ENCODE measurements at places on chromosomes 4 and X.

DNA sequence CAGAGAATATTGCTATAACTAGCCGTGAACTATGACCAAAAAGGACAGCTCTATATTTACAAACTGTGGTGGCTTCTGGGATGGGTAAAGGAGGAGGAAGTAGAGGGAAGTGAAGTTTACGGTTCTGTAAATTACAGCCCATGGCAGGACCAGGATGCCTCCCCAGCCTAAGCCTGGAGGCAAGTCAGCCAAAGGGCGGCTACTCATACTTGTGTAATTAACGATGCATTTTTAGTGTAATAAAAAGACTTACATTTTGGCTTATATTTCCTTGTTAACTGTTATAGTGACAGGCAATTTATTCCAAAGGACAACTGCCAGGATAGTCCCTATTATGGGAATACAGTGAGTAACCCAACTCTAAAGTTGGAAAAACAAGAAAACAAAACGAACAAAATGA is 139.9 kb upstream of the OTUD4 start:
- DNase-seq: no peak

DNA sequence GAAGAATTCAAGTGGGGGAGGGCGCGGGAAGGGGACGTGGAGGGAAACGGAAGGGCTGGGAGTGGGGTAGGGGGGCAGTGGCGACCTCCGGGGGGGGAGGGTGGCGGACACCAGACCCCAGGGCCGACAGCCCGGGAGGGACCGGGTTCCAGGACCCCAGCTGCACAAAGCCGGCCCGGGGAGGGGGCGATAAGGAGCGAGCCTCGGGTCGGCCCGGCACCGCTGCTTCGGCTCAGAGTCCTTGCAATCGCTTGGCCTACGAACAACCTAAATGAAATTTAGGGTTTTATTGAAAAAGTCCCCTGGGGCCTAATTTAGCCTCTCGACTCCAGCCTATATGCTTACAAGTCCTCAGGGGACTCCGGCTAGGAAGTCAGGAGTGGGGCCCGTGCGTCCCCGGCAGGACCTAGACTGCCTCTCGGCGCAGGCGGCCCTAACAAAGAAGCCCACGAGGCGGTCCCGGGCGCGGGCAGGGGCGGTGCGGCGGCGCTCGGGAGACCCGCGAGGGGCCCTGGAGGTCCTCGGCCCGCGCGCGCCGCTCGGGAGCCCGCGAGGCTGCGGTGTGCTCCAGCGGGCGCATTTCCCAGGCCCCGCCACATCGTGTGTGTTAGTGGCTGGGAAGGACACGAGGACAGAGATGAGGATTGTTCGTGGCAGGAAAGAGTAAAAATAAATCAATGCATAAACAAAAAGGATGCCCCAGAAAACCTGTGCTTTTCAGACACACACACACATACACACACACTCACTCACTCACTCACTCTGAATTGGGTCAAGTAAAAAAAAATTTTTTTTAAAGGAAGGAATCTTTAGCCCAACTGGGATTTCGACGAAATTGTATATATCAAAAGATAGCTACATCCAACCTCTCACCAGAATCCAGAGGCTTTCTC is 70.0 kb downstream of the MGST2 start:
- DNase-seq: peak; percentile 6

- peak; percentile 59 for DNase-seq
Observed at GRCh38 chr4:184838249-184839074, 12.7 kb upstream of the ACSL1 start.

- DNase-seq: no peak
Observed at GRCh38 chrX:56268888-56269287, 36.7 kb downstream of the KLF8 start.

DNA sequence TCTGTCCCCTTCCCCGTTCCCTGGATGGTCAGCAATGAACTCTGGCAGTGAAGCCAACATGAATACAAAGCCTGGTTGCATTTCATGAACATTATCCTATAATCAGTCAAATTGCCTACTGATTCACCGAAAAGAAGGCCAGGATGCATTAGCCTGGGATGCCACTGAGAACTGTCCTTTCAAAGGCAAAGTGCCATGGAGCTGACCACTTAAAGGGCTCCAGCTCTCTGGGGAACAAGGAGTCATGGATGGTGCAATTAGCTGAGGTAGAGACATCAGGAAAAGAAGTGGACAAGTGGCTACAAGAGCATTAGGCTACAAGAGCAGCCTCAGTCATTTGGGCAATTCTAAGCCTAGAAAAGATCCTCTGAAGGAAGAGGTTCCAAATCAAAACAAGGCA is 69.0 kb downstream of the PARM1 start:
- no peak for DNase-seq

DNA sequence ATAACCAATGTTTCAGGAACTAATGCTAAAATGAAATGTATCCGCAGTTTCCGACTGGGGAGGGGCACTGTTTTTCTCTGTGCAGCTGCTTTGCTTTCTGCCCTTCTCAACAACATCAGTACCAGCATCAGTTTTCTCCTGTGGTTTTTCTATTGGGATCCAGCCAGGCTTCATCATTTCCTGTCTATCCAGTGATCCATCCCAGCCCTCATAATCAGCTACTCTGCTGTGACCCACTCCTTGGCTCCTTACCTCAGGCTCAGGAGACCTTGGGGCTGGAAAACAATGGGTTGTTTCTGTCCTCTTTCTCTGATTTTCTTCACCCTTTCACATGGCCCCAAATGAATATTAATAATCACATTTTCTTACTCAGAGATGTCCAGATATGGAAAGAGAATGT is 222.2 kb upstream of the DKK2 start:
- DNase-seq: no peak

- DNase-seq: no peak
Observed at GRCh38 chr4:19164334-19164733, 1087.4 kb upstream of the SLIT2 start.

DNA sequence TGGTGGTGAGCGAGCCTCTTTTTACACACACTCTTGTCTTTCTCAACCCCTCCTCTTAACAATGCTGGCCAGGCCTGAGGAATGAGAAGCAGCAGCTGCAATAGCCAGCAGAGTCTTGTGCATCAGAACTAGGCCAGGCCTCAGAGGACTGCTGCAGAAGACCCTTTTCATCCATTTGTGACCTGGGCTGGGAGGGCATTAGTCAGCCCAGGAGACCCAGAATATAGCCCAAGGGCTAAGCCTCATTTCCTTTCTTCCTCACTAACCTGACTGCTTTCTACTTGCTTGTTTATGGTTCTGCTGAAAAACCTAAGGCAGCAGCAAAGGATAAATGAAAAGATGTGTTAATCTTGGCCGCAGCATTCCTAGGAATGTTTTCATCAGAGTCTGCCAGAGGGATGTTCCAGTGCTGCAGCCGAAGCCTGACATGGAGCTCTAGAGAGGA is 254.7 kb upstream of the AR start:
- no peak for DNase-seq

GRCh38 chr4:86452924-86453531 is 93.2 kb upstream of the MAPK10 start:
- DNase-seq: no peak

DNA sequence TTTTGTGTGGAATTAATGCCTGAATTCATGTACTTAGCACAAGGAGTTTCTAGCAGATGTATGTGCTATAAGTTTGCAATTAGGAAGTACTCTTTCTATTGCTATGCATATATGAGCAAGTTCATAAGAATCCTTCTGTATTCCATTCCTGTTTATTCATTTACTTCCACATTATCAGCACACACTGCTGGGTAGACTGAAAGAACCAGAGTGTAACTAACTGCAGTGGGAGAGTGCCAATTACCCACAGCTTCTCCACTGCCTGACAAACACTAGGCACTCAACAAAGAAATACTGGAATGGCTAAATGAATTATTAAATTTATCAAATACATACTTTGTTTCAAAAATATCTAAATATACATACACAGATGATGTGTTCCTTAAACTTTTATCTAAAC is 219.6 kb downstream of the CAMK2D start:
- no peak for DNase-seq

- DNase-seq: no peak
Observed at GRCh38 chr4:56307423-56307822, 79.9 kb downstream of the AASDH start.

Data from suppressor macrophage treated with lipopolysaccharide for 4 hours (primary cell).